Ascending aorta (tissue), 2 donors: ENCODE measurements at places on chromosomes 5 and 9. TPM values are rescaled to one million over a fixed set of nuclear protein-coding genes. Genes with fewer than 3 reads are reported as not detected.

Gene ABO
- 4.8 TPM for total RNA-seq

Gene CRHBP
- 0.32 TPM for total RNA-seq

Gene PCDHB5
- 61.8 TPM for total RNA-seq

DNA sequence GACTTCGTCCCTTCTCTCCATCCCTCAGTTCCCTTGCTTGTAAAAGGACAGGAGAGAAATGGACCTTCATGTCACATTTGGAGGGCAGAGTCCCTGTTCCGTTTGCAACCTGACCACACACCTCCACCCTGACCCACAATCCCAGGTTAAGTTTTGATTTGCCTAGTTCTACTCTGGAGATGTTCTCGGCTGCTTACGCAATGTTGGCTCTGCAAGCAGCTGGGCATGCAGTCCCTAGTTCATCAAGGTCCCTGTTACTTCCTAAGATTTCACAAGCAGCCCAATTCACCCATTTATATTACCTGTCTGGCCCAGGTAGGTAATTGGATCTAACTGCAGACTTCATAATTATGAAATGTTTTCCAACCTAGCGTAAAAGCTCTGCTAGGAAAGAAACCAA is 28.8 kb downstream of the SLIT3 start:
- H3K4me1 ChIP-seq: no peaks in the 10 kb centered on the region
- H3K36me3 ChIP-seq: no peaks in the 10 kb centered on the region
- no peak for DNase-seq
- H3K4me3 ChIP-seq: no peak overlapping the region
- no peaks in the 10 kb centered on the region for H3K27me3 ChIP-seq
- no peak overlapping the region for H3K27ac ChIP-seq

GRCh38 chr9:114059047-114059803 is 18.9 kb downstream of the AMBP start:
- H3K4me3 ChIP-seq: no peak overlapping the region
- no peaks in the 10 kb centered on the region for H3K27me3 ChIP-seq
- peak overlapping the region; percentile 70 for H3K27ac ChIP-seq
- no peaks in the 10 kb centered on the region for H3K36me3 ChIP-seq
- DNase-seq: no peak
- peaks cover 18% of the 10 kb centered on the region for H3K4me1 ChIP-seq

DNA sequence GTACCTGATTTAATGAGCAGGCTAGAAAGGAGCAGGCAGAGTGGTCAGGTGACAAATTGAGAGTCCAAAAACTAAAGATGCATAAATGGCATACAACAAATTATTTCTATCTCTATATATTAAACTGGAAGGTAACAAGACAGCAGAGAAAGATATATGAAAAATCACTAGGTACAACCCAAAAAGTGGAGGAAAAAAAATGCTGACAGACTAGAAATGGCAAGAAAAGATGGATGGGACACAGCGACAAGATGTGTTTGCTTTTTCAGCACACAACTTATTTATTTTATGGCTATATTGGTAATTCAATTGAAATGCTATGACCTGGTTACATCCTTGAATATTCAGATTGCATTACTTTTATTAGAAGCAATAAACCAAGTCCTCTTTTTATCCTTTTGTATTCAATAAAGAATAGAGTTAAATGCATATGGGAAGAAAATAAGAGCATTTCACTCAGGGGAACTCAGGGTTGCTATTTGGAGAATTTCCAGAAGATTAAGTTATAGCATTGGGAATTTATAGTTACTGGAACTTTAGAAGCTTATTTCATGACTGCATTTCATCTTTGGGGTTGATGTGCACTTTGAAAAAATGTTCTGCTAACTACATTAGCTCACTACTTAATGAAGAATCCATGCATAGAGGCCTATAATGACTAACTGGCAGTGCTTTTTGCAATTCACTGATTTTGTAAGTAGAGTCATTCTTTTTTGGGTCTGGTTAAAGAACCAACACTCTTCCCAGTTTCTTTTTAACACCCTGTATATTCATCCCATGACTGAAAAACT is 566.6 kb upstream of the TUSC1 start:
- DNase-seq: no peak
- H3K36me3 ChIP-seq: no peaks in the 10 kb centered on the region
- no peak overlapping the region for H3K4me3 ChIP-seq
- no peak overlapping the region for H3K27ac ChIP-seq

DNA sequence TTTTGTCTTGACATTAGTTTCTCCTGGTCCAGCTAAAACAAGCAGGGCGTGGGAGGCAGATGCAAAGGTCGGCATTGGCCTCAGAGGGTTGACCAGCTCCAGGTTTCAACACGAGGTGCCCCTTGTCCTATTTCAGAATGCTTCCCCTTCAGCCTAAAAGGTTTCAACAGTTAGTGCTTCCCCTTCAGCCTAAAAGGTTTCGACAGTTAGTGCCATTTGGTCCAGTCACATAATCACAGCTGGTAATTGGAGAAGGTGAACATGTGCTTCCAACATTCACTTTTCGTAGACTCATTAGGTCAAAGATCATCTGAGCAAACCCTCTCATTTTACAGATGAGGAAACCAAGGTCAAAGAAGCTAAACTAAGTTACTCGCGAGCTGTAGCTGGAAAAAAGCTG is 270.3 kb upstream of the MAP3K1 start:
- no peaks in the 10 kb centered on the region for H3K27me3 ChIP-seq
- no peaks in the 10 kb centered on the region for H3K36me3 ChIP-seq
- H3K27ac ChIP-seq: no peak overlapping the region
- H3K4me1 ChIP-seq: no peaks in the 10 kb centered on the region
- DNase-seq: no peak

DNA sequence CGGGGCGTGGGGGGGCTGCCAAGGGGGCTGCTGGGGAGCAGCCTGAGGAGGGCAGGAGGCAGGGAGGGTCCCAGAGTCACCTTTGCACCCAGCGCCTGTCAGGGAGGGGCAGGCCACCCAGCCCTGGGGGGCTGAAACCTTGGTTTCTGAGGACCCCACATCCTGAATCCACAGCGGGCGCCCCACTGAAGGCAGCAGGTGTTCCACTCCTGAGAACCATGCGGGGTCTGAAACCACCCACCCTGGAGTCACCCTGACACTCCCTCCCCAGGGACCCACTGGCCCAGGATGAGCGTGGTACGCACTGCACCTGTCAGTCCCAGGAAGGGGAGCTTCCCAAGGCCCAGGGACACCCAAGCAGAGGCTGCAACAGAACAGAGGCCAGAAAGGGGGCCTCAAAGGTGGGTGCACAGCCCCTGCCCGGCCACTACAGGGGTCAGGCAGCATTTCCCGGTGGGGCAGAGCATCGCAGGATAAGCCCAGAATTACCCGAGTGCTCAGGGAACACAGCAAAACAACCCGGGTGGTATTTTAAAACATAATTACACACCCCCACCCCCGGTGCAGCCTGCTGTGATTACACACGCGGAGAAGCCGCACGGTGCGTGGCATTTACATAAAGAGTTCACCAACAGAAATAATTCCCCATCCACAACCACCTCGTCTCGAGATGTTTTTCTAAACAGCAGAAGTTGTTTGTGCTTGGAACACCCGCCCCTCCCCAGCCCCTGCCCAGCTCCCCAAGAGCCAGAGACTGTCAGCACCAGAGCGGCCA is 57.3 kb upstream of the UBAC1 start:
- H3K27ac ChIP-seq: no peak overlapping the region
- peaks cover 17% of the 10 kb centered on the region for H3K36me3 ChIP-seq
- DNase-seq: no peak
- no peaks in the 10 kb centered on the region for H3K4me1 ChIP-seq
- no peak overlapping the region for H3K4me3 ChIP-seq
- H3K27me3 ChIP-seq: no peaks in the 10 kb centered on the region

- DNase-seq: no peak
- H3K4me3 ChIP-seq: no peak overlapping the region
- no peak overlapping the region for H3K27ac ChIP-seq
- peaks cover 6% of the 10 kb centered on the region for H3K4me1 ChIP-seq
- no peaks in the 10 kb centered on the region for H3K27me3 ChIP-seq
- no peaks in the 10 kb centered on the region for H3K36me3 ChIP-seq
These were observed 151.8 kb upstream of the MSX2 start for GRCh38 chr5:174572591-174572990.

DNA sequence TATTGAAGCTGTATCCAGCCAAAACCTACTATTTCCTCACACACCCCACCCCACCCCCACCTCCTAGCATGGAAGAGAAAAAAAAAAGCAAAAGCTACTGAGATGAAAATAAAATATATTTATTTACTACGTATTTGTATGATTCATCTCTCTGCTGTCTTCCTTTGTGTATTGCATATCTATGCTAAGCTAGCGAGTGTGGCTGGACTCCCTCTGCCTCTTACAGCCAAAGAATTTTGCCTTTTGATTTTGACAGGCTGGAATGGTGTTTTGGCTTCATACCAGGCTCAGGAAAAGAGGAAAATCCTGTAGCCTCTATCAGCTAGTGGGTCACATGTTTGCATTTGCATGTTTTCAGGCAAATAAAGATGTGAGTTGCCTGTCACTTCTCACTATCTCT is 2.2 kb downstream of the ABLIM3 start:
- H3K4me3 ChIP-seq: peak overlapping the region; percentile 88
- peaks cover 13% of the 10 kb centered on the region for H3K4me1 ChIP-seq
- no peaks in the 10 kb centered on the region for H3K36me3 ChIP-seq
- DNase-seq: no peak

- peaks cover 6% of the 10 kb centered on the region for H3K4me1 ChIP-seq
- H3K4me3 ChIP-seq: no peak overlapping the region
- H3K27me3 ChIP-seq: no peaks in the 10 kb centered on the region
- no peaks in the 10 kb centered on the region for H3K36me3 ChIP-seq
These were observed 9.9 kb downstream of the CCDC69 start for GRCh38 chr5:151213803-151214613.

DNA sequence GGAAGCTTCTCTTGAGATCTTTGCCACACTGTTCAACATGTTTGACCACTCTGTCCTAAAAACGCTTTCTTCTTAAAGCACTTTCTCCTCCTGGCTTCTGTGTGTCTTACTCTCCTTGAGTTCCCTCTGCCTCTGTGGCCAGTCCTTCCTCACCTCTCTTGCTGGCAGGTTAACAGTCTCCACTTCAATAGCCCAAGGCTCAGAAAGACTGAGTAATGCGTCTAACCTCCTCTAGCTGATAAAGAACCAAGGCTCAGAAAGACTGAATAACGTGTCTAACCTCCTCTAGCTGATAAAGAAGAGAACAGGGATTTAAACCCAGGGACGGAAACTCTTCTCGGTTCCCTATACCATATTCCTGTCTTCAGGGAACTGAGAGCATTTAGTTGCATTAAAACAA is 205.2 kb downstream of the AOPEP start:
- no peak overlapping the region for H3K4me3 ChIP-seq
- H3K27ac ChIP-seq: peak overlapping the region; percentile 58
- H3K27me3 ChIP-seq: no peaks in the 10 kb centered on the region
- no peak for DNase-seq
- H3K4me1 ChIP-seq: peaks cover under 1% of the 10 kb centered on the region
- no peaks in the 10 kb centered on the region for H3K36me3 ChIP-seq
